NCI-H2081 treated with DMSO at 0.1 percent for 48 hours (cell line): ENCODE measurements at places on chromosomes 5 and 9.

DNA sequence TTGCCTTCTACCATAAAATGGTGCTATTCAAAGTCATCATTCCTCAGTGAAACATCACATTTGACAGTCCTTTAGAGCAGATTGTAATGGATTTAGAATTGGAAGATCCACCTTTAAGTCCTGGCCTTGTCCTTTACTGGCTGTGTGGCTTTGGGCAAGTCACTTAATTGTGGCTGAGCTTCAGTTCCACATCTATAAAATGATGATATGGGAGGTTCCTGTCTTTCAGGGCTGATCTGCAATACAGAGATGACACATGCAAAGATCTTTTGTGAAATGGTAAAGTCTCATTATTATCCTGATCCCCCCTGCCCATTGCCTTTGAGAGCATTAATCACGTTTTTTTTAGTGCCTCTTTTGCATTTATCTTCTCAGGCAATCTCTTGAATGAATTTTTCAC is 58.2 kb downstream of the ZFAND5 start:
- DNase-seq, result no peak

GRCh38 chr9:4433379-4433778 is 56.9 kb upstream of the SLC1A1 start:
- DNase-seq, result no peak

- DNase-seq, result no peak
Measured at GRCh38 chr5:77844373-77844622, 68.2 kb upstream of the TBCA start.

GRCh38 chr5:43569236-43569746 is 12.4 kb upstream of the PAIP1 start:
- no peak for DNase-seq

- no peak for DNase-seq
Measured at GRCh38 chr5:178392931-178393394, 160.4 kb upstream of the PHYKPL start.

DNA sequence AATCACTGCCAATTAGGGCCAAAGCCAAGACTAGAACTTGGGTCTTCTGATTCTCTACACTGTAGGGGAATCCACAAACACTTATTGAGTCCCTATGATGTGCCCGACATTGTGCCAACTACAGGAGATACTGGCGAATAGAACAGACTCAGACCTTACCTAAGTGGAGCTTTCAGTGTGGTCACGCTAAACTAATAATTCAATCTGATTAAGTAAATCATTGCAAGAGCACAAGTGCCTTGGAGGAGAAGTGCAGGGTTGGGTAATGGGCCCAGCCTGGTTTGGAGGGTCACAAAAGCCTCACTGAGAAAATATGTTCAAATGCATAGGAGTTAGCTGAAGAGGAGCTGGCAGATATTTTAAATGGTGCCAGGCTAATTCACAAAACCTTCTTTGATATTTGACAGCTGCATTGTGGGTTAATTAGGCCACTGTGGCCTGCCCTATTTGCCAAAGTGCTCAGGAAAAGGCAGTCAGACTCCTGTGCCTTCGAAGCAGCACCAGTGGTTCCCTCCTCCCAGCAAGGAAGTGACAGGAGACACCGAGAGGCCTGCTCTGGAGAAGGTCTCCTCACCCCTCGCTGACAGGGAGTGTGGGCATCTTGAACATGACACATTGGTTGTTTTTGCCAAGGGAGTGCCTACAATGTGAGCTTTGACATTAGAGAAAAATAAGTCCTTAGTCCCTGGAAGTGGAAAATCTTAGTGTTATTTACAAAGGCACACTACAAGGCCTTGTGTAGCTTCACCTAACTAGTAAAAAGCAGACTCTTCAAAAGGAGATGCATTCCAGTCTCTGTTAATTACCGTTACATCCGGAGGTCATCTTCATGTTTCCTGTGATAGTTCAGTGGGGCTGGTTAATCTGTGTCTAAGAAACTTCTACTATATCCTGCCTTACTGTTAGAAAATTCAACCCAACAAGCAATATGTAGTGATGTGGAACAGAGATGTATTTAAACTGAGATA is 24.1 kb upstream of the TRAF1 start:
- no peak for DNase-seq

- no peak for DNase-seq
Measured at GRCh38 chr5:124102486-124102885, 590.5 kb downstream of the CSNK1G3 start.

- DNase-seq, result no peak
Measured at GRCh38 chr9:22112870-22113821, 104.0 kb upstream of the CDKN2B start.

DNA sequence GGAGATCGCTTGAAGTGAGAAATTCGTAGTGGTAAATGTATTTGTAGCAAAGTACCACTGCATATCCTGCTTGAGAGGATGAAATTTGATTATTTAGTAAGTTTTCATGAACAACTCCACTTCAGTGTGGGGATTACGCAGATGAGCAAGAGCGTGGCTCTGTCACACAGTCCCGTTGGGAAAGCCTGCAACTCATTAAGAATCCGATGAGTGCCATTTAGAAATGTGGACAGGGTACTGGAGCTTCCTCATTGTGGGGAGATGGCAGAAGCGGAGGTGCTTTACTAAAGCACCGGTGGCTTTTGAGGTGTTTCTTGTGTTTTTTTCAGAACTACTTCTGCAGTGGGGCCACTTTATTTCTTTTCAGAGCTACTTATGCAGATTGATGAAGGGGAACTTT is 1.4 kb downstream of the TJP2 start:
- DNase-seq, result no peak

GRCh38 chr5:2833556-2833955 is 82.1 kb upstream of the IRX2 start:
- DNase-seq, result no peak

- DNase-seq, result no peak
Measured at GRCh38 chr9:71663216-71663615, 105.1 kb downstream of the CEMIP2 start.

GRCh38 chr5:74634611-74635286 is 5.8 kb downstream of the ENC1 start:
- DNase-seq, result no peak

DNA sequence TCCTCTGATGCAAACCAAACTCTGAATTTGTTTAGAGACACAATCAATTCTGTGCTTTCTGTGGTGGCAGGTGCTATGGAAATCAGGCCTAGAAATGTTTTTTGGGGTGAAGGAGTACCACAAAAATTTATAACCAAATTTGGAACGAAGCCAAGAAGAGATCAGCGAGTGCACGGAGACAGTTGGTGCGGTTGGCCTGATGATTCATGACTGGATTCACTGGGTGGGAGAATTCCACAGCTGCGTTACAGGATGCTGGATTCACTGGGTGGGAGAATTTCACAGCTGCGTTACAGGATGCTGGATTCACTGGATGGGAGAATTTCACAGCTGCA is 135.6 kb upstream of the IRX4 start:
- no peak for DNase-seq

GRCh38 chr5:173201636-173202265 is 33.3 kb downstream of the NKX2-5 start:
- DNase-seq, result no peak

GRCh38 chr5:168624850-168625364 is 45.7 kb upstream of the PANK3 start:
- no peak for DNase-seq

DNA sequence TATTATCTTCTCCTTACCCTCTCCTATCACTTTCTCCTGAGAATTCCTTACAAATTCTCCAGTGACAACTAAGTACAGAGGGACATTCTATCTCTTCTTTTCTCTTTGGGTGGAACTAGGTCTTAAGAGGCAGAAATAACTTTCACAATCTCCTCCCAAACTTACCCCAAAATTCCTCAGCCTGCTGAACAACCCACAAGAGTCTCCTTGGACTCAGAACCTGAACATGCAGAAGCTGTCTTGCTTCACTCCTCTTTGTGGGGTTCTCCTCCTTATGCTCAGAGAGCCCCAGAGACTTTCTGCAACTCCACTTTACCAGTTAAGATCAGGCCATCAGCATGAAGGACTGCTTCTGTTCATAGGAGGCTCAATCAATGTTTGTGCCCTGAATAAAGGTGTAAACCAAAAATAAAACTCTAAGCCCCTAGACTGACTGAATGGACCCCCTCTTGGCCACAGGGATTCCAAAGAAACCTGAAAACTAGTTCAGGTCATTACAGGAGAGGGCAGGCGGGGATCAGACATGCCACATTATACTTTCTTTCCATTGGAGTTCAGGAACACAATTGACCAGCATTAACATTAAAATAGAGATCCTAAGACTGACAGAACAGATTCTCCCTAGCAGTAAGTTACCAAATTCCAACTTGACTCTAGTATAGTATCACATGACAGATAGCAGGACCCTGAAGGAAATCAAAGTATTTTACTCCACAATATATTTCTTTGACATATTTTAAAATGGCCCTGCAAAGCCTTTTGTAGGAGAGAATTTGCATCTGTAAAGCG is 179.7 kb upstream of the FBXL17 start:
- DNase-seq, result no peak

GRCh38 chr5:179777909-179778308 is 15.9 kb upstream of the LTC4S start:
- DNase-seq, result no peak

- DNase-seq, result no peak
Measured at GRCh38 chr9:116849721-116850120, 162.6 kb downstream of the TRIM32 start.
